Activated CD4-positive, alpha-beta memory T cell treated with anti-CD3 and anti-CD28 coated beads, Interleukin-2, amount 10 ng/mL, durations not matched to agents 7 days and 5 days (primary cell): ENCODE measurements at places on chromosomes 2 and 18.

GRCh38 chr2:180539541-180539940 lies 440.9 kb upstream of the UBE2E3 start:
- DNase-seq = no peak

DNA sequence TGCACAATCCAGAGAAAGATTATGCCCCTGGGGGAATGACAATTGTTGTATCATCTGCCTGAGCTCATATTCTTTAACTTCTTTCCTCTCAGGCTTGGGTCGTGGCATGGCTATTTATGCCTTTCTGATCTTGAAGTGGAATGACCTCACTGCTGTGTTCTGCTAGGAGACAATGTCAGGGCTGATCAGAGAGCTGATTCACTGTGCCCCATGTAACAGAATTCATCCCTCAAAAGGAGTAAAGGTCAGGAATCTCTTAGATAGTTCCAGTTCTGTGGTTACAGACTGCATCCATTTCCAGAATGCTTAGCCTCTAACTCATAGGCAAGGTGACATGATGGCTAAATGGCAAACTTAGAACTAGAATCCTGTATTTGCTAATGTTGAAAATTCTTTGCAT lies 511.7 kb upstream of the CNTNAP5 start:
- DNase-seq = no peak

- DNase-seq = no peak
Measured at GRCh38 chr18:240175-240574, 27.7 kb downstream of the THOC1 start.

GRCh38 chr2:1708476-1709334 lies 35.6 kb downstream of the PXDN start:
- no peak for DNase-seq

DNA sequence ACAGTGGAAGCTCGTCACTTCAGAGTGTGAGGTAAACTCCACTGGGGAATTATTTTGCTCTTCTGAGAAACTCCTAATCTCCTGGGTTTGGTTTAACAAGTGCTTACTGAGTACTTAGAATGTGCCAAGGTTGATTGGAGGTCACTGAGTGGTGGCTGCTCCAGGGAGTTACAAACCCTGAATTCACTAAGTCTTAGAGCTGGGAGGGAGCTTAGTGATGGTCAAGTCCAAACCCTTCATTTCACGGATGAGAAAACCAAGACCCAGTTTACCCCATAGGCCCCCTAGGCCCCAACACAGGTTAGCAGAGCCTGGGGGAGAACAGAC lies 52.0 kb downstream of the SLC4A5 start:
- no peak for DNase-seq

GRCh38 chr2:191637182-191638078 lies 40.5 kb upstream of the NABP1 start:
- DNase-seq = no peak

DNA sequence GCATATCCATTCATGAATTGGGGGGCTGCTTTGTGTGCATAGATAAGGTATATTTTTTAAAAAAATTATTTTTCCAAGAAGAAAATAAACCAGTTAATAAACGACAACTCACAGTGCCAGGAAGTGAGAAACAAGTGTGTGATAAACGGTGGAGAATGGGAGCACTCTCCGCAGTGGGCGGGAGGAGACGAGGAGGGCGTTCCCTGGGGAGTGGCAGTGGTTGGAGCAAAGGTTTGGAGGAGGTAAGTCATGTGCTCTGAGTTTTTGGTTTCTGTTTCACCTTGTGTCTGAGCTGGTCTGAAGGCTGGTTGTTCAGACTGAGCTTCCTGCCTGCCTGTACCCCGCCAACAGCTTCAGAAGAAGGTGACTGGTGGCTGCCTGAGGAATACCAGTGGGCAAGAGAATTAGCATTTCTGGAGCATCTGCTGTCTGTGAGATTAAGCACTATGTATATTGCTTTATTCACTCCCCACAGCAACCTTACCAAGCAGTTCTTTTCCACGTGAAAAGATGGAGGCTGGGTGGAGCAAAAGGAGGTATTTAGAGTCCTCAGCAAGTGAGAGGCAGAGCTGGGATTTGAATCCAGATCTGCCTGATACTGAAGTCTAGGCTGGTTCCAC lies 27.0 kb upstream of the CASP8 start:
- DNase-seq = peak; percentile 91

DNA sequence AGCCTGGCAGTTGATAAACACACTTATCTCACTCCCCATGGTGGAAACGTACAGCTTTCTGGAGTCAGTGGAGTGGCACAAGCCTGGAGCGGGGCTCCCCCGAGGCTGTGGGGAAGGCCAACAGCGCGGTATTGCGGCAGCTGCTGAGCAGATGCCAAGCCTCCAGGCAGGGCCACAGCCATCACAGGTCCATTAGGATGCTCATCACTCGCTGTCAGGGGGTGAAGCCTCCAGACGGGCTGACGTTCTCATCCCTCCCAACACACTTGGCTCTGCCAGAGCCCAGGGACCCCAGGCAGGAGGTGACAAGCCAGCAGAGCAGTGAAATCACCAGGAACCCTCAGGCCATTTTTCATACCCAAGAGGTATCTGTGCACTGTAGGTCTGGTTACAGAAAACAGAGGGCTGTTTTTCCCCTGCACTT lies 529.2 kb upstream of the KLHL29 start:
- no peak for DNase-seq

DNA sequence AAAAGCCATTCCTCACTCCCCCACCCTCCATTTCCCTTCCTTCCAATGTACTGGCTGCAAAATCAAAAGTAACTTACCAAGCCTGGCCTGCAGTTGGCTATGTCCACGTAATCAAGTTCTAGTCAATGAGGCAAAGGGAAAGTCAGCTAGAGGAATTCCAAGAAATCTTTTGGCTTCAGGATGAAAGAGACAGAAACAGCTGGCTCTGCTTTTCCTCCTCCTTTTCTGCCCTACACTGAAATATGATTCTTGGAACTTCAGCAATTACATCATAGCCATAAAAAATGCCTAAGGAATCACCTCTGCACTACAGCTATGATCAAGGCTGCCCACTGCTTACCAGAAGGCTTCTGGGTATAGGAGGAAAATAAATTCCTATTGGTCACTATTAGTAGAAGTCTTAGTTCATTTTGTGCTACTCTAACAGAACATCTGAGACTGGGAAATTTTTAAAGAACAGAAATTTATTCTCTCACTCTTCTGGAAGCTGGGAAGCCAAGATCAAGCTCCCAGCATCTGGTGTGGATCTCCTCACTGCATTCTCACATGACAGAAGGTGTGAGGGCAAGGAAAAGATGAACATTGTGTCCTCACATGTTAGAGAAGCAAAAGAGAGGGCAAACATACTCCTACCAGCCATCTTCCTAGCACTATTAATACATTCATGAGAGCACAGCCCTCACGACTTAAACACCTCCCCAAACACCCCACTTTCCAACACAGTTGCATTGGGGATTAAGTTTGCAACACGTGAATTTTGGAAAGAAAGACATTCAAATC lies 219.9 kb downstream of the TMX3 start:
- DNase-seq = no peak

GRCh38 chr2:177322801-177323261 lies 58.3 kb upstream of the NFE2L2 start:
- DNase-seq = no peak

GRCh38 chr2:145085612-145086011 lies 565.7 kb upstream of the ZEB2 start:
- DNase-seq = no peak

GRCh38 chr2:9244985-9245544 lies 38.5 kb downstream of the ASAP2 start:
- no peak for DNase-seq

GRCh38 chr2:37669446-37669845 lies 2.0 kb downstream of the CDC42EP3 start:
- DNase-seq = no peak

- no peak for DNase-seq
Measured at GRCh38 chr2:142286618-142287017, 155.8 kb upstream of the LRP1B start.

DNA sequence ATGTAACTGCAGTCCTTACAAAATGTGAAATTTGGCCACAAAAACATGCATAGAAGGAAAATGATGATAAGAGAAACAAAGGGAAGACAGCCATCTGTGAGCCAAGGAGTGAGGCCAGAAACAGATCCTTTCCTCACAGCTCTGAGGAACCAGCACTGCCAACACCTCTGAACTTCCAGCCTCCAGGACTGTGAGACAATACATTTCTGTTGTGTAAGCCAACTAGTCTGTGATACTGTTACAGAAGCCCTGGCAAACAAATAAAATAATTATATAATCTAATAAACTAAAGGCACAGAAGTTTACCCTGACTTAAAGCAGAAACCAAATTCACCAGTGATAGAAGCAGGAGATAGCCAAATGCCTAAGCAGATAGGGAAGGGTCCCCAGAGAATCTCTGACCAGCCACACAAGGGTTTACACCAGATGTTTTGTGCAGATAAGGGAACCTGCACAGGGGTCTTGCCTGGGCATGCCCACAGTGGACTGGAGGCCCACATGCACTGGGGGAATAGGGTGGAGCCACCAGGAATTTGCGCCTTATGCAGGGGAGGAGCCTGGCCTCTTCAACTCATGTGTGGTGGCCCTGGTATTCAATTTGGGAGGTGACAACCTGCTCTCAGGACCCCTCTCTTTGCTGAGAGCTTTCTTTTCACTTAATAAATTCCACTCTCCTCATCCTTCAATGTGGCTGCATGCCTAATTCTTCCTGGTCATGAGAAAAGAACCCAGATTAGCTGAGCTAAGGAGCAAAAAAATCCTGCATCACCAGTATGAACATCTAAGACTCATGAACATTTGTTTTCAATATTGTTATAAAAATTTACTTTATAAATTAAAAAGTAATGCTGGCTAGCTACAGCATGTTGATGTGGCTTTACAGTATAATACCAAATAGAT lies 3.8 kb upstream of the GCC2 start:
- no peak for DNase-seq

DNA sequence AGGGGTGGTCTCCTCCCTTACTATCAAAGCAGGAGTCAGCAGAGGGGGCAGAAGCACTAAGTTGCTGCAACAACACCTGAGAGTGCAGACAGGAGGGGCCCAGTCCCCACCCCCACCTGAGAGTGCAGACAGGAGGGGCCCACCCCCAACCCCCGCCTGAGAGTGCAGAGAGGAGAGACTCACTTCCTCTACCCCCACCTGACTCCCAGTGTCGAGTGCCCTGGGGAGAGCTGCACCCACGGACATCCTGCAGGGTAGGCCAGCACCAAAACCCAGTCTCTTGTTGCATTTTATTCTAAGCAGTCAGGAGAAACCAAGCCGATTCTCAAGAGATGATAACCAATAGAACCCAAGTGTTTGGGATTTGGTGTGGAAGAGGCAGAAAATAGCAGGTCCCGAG lies 78.4 kb downstream of the NAPG start:
- DNase-seq = no peak

DNA sequence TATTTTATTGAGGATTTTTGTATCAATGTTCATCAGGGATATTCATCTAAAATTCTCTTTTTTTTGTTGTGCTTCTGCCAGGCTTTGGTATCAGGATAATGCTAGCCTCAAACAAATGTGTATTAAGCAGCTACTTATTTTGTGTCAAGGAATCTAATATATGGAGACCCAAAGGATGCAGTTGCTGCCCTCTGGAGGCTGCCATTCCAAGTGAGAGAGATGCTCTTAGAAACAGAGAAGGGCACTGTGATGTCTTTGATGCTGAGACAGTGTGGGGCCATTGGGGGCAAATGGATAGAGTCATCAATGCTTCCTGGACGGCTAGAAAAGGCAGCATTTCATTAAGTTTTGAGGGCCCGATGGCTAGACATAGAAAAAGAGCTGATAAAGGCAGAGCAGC lies 292.6 kb downstream of the SETBP1 start:
- peak; percentile 28 for DNase-seq

GRCh38 chr18:48475635-48476549 lies 62.9 kb upstream of the CTIF start:
- peak; percentile 29 for DNase-seq

DNA sequence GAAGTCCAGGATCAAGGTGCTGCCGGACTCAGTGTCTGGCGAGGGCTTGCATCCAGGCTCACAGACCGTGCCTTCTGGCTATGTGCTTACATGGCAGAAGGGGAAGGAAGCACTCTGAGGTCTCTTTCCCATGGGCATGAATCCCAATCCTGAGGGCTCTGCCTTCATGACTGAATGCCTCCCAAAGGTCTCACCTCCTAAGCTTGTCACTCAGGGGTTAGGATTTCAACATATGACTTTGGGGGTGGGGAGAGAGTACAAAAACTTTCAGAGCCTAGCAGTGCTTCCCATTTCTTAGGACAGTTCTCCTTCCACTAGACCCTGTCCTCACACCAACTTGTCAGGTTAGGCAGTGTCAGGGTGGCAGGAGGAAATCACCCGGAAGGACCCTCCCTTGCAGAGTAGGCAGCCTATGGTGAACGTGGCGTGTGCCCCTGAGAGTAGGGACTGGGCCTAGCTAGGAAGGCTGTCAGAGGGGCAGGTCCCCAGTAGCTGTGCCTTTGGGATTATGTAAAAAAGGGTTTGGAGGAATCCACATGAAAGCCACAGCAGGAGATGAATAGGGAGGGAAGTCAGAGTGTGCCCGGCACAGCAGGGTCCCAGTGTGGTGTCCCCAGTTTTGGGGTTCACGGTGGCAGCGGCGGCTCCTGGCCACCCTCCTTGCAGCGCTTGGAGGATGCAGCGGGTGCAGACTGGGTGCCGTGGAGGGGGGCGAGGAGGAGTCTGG lies 233.3 kb downstream of the LDLRAD4 start:
- DNase-seq = no peak

GRCh38 chr2:222296311-222296741 lies 2.5 kb downstream of the PAX3 start:
- DNase-seq = no peak

- no peak for DNase-seq
Measured at GRCh38 chr2:183803596-183803995, 679.4 kb downstream of the NUP35 start.

DNA sequence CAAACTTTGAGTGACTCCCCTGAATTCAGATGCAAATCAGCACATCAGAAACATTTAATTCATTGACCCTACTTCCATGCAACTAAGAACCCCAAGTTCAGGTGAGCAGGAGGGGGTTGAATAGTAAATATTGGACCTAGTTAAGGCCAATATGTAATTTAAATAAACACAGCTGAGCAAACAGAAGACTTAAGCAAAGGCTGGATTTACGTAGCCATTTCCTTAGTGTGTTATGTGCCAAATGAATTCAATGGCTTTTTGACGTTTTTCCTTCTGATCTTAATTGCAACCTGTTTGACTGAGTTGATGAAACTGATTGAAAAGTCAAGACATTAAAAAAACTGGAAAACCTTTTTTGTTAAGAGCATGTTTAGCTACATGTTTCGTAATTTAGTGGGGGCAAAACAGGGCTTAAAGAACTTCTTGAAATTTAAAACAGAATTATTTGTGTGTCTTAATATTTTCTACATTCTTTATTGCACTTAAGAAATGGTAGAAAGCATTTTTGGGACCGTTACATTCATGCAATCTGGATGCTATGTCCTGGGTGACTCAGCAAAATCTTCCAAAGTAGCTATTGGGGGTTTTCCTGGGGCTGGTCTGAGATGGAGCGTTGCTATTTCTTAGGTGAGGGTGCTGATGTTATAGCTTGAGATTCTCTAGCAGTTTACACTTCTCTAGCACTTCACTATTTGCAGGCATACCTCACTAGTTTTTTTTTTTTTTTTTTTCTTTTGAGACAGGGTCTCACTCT lies 25.5 kb upstream of the KCNE4 start:
- no peak for DNase-seq
